Right hindlimb (tissue), 1 donor: ENCODE measurements at places on chromosomes 4 and X.

- no peak for DNase-seq
Observed at GRCh38 chr4:1488357-1488756, 82.1 kb upstream of the NKX1-1 start.

DNA sequence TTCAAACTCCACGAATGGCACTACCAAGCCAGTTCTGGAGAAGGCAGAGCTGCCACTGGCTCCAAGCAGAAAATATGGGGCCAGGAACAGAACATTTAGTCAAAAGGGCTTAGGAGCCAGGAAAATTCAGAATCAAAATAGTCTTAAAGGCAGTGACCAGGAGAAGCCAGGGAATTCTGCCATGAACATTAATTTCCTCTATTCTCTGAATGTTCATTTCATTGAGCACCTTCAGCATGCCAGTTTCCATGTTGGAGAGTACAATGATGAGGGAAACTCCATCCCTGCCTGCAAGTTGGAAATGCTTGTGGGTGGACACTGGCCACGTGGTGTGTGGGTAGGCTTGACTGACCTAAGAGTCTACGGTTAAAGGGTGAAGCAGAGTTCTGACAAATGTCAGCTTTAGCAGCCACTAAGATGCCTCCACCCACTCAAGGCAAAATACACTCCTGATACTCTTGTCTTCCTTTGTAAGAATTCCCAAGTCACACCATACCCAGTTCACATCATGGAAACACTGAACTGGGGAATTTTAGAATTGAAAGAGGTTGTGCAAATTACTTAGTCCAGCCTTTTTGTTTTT, 190.1 kb upstream of the C1QTNF7 start:
- peak; percentile 46 for DNase-seq

DNA sequence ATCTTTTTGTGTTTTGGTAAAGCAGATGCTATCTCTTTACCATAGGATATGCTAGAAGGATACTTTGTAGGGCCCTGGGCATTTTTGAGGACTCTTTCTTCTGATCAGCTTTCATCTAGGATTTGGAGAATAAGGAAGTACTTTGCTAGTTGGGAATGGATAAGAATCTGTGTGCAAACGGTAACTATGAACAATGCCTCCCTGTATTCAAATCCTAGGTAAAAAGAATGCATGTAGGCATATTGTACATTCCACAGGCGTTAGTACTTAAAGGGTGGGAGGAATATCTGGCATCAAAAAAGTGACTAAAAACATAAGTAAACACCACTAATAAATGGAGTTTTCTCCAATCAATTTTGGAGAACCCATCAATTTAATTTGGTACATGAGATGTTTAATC, 59.7 kb downstream of the SH3BGRL start:
- no peak for DNase-seq

GRCh38 chrX:55716937-55717336, 612 bp upstream of the RRAGB start:
- no peak for DNase-seq

- DNase-seq: no peak
Observed at GRCh38 chrX:20224814-20225487, 41.8 kb downstream of the RPS6KA3 start.

- no peak for DNase-seq
Observed at GRCh38 chrX:7330971-7331746, 183.2 kb upstream of the PUDP start.
